ENCODE measurements at places on chromosomes 5 and 9.

GRCh38 chr5:109660301-109660700, 29.4 kb upstream of the MAN2A1 start:
- DNase-seq, result no peak

GRCh38 chr5:10301266-10301665, 6.4 kb downstream of the CMBL start:
- DNase-seq, result no peak

GRCh38 chr5:173187054-173187743, 42.9 kb downstream of the BNIP1 start:
- DNase-seq, result no peak

- no peak for DNase-seq
Measured at GRCh38 chr5:88419931-88420330, 151.3 kb upstream of the TMEM161B start.

DNA sequence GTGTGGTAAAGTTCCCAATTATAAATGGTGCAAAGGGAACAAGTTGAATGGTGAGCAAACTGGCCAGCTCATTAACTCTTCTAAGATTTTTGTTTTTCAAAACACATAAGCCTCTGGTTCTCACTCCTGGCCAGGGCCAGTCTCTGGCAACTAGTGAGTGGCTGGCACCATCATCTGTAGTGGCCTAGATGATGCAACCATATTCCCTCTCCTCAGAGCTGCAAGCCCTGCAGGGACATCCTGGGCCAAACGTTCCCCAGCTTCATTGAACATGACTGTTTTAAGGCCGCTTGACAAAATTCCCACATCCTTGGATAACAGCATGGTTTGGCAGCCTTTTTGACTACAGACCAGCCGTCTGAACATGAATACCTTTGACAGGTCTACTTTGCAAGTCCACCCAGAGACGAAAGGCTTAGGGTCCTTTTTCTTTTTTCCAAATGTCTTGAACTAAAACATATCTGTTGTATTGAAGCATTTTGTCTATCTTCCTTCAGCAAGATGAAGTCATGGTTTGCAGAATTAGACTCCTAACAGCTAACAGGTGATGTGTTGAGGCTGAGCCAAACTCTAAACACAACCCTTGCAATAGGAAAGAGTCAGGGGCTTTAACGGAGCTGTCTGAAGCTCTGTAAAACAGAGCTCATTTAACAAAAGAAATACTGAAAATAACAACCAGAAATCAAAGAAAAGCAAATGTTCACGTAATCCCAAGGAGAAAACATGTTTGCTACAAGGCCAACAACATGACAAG, 23.8 kb downstream of the MACROH2A1 start:
- DNase-seq, result peak; percentile 62

GRCh38 chr9:109238125-109238524, 71.1 kb upstream of the FRRS1L start:
- DNase-seq, result no peak

- DNase-seq, result peak; percentile 65
Measured at GRCh38 chr9:134293611-134294152, 32.6 kb upstream of the RXRA start.

DNA sequence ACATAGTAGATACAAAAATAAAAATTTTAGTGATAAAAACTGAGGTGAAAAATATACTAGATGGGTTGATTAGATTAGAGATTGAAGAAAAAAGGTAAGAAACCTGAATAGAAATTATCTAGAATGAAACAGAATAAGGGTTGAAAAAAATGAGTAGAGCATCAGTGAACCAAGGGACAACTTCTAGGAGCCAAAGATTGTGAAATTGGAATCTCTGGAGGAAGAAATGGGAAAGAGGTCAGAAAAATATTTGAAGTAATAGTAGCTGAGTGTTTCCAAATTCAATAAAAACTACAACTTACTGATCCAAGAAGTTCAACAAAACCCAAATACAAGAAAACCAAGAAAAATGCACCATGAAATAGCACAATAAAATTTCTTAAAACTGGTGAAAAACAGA, 116.6 kb upstream of the STARD4 start:
- DNase-seq, result peak; percentile 68

- DNase-seq, result no peak
Measured at GRCh38 chr9:81676395-81676794, 13.0 kb downstream of the TLE1 start.

DNA sequence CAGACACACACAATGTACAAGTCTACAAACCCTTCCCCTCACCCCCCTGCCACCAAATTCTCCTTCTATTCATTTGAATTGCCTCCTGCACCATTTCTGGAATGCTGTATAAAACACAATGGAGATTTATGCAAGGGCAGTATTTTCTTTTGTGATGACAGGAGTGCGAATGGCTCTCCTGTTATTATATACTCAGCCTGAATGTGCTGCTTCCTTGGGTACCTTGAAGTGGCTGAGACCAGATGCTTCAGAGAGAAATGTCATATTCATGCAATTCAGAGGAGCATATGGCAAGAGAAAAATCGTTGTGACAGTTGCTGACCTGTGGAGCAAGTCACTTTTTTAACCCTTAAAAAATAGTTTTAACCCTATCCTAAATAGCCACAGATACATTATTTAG, 468.0 kb upstream of the WWC1 start:
- no peak for DNase-seq

DNA sequence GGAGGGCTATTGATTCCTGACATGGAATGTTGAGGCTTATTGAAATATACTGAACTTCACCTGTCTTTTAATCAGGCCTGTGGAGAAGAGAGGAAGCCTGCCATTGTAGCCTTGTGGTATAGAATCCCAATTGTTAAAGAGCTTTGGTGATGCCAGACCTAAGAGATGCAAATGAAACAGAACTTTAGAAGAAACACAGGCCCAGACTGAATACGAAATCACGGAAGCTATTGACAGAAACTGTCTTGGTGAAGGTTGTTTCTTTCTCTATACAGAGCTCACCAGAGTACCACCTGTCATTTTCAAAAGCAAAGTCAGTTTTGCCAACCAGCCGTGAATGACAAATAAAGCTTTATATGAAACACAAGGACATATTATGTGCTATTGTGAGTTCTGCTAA, 660.3 kb downstream of the ISL1 start:
- no peak for DNase-seq

- DNase-seq, result peak; percentile 77
Measured at GRCh38 chr5:167840527-167841130, 450.8 kb upstream of the WWC1 start.

- DNase-seq, result no peak
Measured at GRCh38 chr5:131193106-131193505, 22.4 kb downstream of the LYRM7 start.

DNA sequence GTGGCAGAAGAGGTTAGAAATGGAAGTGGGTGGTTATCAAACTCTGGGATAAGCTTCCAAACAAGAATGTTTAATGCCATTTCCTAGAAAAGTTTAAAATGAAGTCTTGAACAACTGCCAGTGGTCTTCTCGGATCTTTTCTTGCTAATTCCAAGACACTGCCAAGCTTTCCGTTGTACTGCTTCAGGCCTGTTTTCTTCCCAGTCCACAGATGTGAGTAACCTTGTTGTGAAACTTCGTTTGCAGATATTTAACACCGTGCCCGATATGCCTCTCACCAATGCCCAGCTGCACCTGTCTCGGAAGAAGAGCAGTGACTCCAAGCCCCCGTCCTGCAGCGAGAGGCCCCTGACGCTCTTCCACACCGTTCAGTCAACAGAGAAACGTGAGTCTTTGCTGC, 269.8 kb downstream of the NR3C1 start:
- peak; percentile 20 for DNase-seq

DNA sequence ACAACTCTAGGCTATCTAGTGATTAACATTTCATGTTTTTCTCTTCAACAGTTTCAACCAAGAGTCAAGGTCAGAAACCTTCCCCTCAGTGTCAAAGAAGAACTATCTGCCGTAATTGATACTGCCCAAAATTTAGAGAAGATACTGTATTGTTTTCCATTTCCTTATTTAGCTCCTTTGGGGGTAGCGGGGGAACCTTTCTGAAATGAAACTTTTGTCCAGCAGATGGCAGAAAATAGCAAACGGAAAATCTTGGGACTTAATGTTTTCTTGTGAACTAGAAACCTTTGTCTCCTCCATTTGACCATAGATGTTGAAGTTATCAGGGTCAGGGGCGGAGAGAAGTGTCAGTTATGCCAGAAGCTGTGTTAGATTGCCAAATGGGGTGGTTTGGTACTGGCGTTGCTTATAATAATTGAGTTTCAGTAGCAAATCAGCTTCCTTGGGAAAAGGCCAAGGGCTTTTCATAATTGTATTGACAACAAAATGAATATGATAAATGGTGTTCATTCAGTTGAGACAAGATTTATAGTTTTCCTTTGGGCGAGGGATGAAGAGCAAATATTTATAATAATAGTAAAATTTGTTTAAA, 101.7 kb upstream of the TLX3 start:
- DNase-seq, result peak; percentile 55

- DNase-seq, result no peak
Measured at GRCh38 chr9:91048749-91049148, 247.1 kb downstream of the SYK start.

- no peak for DNase-seq
Measured at GRCh38 chr5:172533399-172534228, 79.3 kb upstream of the SH3PXD2B start.

GRCh38 chr9:112125951-112126388, 49.1 kb downstream of the SUSD1 start:
- peak; percentile 23 for DNase-seq

DNA sequence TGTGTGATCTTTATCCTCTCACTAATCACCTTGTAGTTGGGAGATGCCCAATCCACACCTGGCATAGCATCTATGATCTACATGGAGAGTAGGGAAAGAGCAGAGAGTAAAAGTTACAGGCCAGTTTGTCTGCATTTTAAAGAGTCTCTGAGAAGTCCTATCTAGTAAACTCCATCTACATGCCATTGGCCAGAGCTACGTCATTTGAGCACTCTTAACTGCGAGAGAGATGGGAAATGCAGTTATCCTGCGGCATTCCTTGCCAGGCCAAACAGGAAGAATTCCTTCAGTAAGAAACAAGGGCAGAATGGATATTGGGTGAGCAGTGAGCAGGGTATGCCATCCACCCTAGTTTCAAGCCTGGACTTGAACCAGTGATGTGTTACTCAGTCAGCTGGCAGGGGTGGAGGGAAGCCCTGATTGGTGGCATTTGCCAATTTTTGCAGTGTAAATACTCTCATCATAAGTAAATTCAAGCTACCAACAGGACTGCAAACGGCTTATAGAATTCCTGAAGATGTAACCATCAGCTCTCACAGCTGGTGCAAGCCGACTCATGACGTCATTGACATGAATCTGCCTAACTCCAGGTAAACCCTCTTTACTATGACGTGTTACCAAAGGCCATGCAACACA, 156.8 kb upstream of the MSX2 start:
- no peak for DNase-seq

DNA sequence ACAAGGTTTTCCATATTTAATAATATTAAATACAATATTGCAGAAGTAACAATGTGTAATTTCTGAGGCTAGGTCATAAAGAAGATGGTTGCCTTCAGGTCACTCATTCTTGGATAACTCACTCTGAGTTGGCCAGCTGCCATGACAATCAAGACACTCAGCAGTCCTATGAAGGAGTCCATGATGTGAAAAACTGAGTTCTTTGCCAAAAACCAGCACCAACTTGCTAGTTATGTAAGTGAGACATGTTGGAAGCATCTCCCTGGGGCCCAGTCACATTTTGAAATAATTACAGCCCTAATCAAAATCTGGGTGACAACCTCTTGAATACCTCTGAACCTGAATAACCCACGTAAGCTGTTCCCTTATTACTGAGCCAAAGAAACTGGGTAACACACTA, 453.2 kb downstream of the CDH18 start:
- DNase-seq, result no peak

- DNase-seq, result peak; percentile 63
Measured at GRCh38 chr5:113153512-113154097, 177.0 kb downstream of the DCP2 start.

- DNase-seq, result no peak
Measured at GRCh38 chr5:7659420-7659819, 191.5 kb downstream of the CFAP90 start.

GRCh38 chr5:93100428-93100827, 480.6 kb downstream of the NR2F1-AS1 start:
- peak; percentile 75 for DNase-seq

- DNase-seq, result no peak
Measured at GRCh38 chr9:89277454-89277853, 33.5 kb upstream of the CKS2 start.

- peak; percentile 27 for DNase-seq
Measured at GRCh38 chr9:128916204-128916603, 4.6 kb upstream of the PHYHD1 start.

GRCh38 chr5:175738126-175738525, 80.3 kb downstream of the HRH2 start:
- no peak for DNase-seq

All from AG10803 (cell line).